Upper lobe of left lung (tissue), 6 donors: ENCODE measurements at places on chromosomes 5 and 9.

DNA sequence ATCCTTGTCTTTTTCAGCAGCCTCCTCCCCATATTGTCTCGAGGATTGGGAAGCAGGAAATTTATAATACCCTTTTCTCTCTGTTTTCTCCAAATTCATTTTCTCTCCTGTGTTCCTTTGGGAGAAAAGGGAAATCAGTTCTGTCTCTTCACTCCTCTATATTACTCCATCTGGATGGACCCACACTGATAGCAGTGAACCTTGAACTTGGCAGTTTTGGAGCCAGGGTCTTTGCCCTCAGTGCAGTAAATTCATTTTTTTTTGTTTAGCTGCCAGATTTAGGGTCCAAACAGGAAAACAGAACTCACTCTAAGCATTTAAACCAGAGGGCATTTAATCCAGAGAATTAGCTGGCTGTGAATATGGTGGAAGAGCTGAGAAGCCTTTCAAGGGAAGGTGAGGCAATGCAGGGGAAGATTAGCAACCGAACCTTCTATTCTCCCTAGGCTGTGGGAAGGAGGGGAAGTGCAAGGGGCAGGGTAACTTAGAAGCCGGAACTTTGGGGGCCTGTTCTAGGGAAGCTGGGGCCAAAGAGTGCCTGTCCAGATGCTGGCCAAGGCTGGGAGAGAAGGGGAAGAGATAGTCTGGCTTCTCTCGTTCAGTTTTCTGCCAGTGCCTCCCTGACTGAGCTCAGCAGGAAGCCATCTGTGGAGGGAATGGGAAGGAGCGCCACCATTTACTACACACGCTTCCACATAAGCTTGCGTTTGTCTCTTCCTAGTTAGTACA is 16.3 kb upstream of the NPR2 start:
- DNase-seq: no peak
- H3K27me3 ChIP-seq: no peaks in the 10 kb centered on the region
- H3K4me1 ChIP-seq: peaks cover 20% of the 10 kb centered on the region
- no peak overlapping the region for H3K27ac ChIP-seq

GRCh38 chr5:145467446-145467845 is 367.7 kb downstream of the PRELID2 start:
- no peak for DNase-seq
- H3K27ac ChIP-seq: no peak overlapping the region
- H3K4me3 ChIP-seq: no peak overlapping the region

- H3K27me3 ChIP-seq: no peaks in the 10 kb centered on the region
- DNase-seq: no peak
Observed at GRCh38 chr5:161269125-161269524, 277.4 kb downstream of the GABRB2 start.

DNA sequence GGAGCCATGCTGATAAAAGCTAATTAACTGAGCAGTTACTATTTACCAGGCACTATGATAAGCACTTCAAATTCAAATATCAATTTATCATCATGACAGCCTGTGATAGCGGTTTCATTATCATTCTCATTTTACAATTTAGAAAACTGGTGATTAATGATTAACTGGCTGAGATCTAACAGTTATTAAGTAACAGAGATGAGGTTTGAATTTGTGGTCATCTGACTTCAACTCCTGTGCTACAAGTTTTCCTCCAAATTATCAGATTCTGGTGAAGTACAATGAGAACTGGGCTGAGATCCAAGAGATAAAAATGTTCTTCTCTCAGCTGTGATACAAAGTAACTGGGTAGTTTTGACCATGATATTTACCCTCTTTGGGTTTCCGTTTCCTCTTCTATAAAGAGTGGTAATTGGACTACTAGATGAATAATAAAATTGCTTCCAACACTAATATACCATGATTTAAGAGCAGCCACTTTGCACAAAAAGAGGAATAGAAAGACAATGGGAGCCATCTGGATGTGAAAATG is 74.5 kb upstream of the CCNG1 start:
- no peak for DNase-seq
- H3K36me3 ChIP-seq: no peaks in the 10 kb centered on the region
- no peaks in the 10 kb centered on the region for H3K27me3 ChIP-seq
- H3K4me1 ChIP-seq: no peaks in the 10 kb centered on the region
- no peak overlapping the region for H3K4me3 ChIP-seq

DNA sequence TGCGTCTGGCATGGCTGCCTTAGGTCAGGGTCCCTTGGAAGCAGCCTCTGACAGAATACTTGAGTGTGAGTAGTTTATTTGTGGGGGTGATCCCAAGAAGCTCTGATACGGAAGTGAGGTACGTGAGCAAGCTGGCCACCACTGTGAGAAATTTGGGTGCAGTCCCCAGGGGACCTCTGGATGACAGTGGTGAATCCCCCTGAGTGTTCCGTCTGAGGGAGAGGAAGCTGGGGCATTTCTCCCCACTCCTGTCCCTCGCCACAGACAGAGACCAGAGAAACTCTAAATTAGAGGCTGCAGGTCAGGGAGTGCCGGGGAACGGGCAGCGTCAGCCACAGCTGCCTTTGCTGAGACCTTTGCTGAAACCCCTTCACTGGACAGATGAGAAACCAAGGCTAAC is 155.9 kb upstream of the COL5A1 start:
- no peak for DNase-seq
- H3K27ac ChIP-seq: no peak overlapping the region
- H3K4me1 ChIP-seq: no peaks in the 10 kb centered on the region
- no peaks in the 10 kb centered on the region for H3K27me3 ChIP-seq
- no peak overlapping the region for H3K4me3 ChIP-seq

GRCh38 chr5:139458580-139459407 is 3.7 kb downstream of the ECSCR start:
- peak; percentile 69 for DNase-seq
- no peaks in the 10 kb centered on the region for H3K36me3 ChIP-seq
- no peak overlapping the region for H3K4me3 ChIP-seq
- H3K27ac ChIP-seq: peak overlapping the region; percentile 80
- no peaks in the 10 kb centered on the region for H3K27me3 ChIP-seq
- H3K4me1 ChIP-seq: peaks cover 18% of the 10 kb centered on the region

DNA sequence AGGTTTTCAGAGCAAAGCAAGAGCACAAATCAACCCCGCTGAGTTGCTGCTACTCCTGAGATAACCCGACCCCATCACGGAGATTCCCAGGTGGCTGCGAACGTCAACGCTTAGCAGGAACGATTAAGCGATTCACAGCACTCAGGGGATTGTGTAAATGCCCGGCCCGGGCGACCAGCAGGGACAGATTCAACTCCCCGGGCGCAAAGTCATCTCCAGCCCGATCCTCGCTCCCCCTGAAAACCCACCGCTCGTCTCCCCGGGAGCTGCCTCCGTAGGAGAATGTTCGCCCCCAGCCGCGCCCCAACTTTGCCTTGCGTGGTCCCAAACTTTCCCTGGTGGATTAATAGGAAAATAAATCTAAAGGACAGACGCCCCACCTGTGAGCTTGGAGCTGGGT is 685 bp downstream of the SLC24A2 start:
- H3K4me3 ChIP-seq: no peak overlapping the region
- H3K36me3 ChIP-seq: no peaks in the 10 kb centered on the region
- peaks cover 8% of the 10 kb centered on the region for H3K27me3 ChIP-seq
- peaks cover 14% of the 10 kb centered on the region for H3K4me1 ChIP-seq

DNA sequence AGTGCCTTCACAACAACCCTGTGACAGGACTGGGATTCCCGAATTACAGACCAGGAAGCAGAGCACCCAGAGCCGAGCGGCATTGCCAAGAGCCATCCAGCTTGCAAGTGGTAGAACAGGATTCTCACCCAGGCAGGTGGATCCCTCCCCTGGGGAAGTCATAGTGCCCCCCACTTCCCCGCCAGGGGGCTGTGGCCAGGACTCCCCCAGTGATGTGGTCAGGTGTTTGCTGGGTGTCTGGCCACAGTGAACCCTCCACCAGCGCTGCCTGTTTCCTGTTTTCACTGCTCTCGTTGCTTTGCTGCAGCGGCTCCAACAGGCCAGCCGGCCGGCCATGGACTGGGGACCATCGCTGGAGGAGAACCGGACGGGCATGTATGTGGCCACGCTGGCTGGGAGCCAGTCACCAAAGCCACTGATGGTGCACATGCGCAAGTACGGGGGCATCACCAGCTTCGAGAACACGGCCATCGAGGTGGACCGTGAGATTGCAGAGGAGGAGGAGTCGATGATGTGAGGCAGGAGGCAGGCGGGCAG is 19.3 kb downstream of the SLC6A7 start:
- no peaks in the 10 kb centered on the region for H3K27me3 ChIP-seq
- H3K27ac ChIP-seq: no peak overlapping the region
- no peaks in the 10 kb centered on the region for H3K4me1 ChIP-seq
- H3K4me3 ChIP-seq: no peak overlapping the region

DNA sequence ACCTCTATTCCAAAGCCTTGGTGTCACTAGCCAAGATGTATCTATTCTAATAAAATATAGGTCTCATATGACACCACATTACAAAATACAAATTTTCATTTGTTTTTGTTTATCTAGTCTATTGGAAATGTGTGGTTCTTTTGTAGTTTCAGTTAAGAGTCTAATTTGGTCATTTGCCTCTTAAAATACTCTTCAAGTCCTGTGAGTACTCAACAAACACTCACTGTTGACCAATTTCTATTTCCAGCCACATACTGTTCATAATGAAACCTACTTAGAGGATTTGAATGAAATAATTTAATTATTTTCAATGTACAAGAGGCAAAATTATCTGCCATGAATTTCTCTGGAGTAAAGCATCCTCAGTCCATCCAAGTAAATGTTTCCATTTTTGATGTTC is 40.6 kb downstream of the SLC1A3 start:
- DNase-seq: no peak
- H3K27me3 ChIP-seq: no peaks in the 10 kb centered on the region
- H3K4me3 ChIP-seq: no peak overlapping the region
- H3K27ac ChIP-seq: no peak overlapping the region
- H3K36me3 ChIP-seq: no peaks in the 10 kb centered on the region
- H3K4me1 ChIP-seq: no peaks in the 10 kb centered on the region

DNA sequence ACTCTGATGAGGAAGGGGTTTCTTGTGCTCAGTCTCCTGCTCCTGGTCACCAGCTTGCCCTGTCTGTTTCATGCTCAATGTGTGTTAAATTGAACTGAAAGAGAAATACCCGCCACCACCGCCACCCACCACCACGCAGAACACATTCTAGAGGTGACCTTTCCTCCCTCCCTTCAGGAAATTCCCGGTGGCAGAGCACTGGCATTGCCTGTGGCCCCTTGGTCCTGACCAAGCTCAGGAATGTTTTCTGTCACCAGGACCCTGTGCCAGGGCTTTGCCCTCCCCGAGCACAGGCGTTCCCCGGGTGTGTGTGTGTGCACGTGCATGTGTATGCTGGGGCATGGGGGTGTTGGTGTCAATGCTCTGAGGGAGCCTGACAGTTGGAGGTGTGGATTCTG is 10.2 kb upstream of the SLC25A51 start:
- DNase-seq: no peak
- no peaks in the 10 kb centered on the region for H3K27me3 ChIP-seq
- H3K4me3 ChIP-seq: no peak overlapping the region

DNA sequence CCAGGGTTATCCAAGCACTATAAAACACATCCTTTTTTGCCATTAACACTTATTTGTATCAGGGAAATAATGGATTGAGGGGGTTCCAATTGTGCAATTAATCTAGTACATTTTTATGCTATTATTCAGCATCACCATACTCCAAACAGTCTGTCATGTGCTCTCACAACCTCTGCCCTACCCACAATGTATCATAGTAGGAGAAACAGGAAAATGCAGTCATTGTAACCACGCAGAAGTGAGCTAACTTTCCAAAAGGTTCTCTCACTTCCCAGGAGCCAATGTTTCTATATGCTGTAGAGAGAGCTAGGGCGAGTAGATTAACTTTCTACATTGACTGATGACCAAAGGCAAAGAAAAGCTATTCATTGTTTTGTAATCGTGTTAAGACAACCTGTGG is 29.8 kb downstream of the DAB2 start:
- peak overlapping the region; percentile 55 for H3K27ac ChIP-seq
- H3K36me3 ChIP-seq: peaks cover 4% of the 10 kb centered on the region
- peaks cover 17% of the 10 kb centered on the region for H3K4me1 ChIP-seq

GRCh38 chr5:150542933-150543445 is 35.1 kb downstream of the NDST1 start:
- peak overlapping the region; percentile 79 for H3K27ac ChIP-seq
- no peaks in the 10 kb centered on the region for H3K27me3 ChIP-seq
- DNase-seq: no peak
- peaks cover 69% of the 10 kb centered on the region for H3K36me3 ChIP-seq
- no peak overlapping the region for H3K4me3 ChIP-seq

DNA sequence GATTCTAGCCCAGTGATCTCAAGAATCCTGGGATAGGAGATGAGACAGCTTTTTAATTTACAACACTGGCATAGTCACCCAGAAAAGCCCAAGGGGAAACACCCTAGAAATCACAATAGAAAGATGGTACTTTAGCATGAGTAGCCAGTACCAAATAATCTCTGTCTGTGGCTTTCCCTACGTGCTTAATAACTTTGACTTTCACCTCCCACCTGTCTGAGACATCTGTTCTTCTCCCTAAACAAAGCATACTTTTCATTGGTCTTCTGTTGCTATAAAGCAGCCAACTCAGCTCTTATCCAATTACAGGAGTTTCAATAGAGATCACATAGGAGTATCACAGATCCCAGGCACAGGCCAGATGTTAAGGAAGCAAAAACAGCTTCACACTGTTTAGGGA is 10.4 kb downstream of the MARCHF3 start:
- H3K27me3 ChIP-seq: no peaks in the 10 kb centered on the region
- no peaks in the 10 kb centered on the region for H3K36me3 ChIP-seq
- DNase-seq: no peak

GRCh38 chr9:17802249-17802857 is 223.5 kb downstream of the SH3GL2 start:
- no peak overlapping the region for H3K27ac ChIP-seq
- no peak overlapping the region for H3K4me3 ChIP-seq
- no peaks in the 10 kb centered on the region for H3K36me3 ChIP-seq
- no peaks in the 10 kb centered on the region for H3K4me1 ChIP-seq
- no peaks in the 10 kb centered on the region for H3K27me3 ChIP-seq
- DNase-seq: no peak

- H3K4me3 ChIP-seq: no peak overlapping the region
- no peaks in the 10 kb centered on the region for H3K4me1 ChIP-seq
- H3K27ac ChIP-seq: no peak overlapping the region
- no peak for DNase-seq
Observed at GRCh38 chr5:41735213-41735612, 135.0 kb downstream of the OXCT1 start.

- H3K27ac ChIP-seq: peak overlapping the region; percentile 80
- peaks cover 10% of the 10 kb centered on the region for H3K4me1 ChIP-seq
- H3K4me3 ChIP-seq: peak overlapping the region; percentile 95
Observed at GRCh38 chr9:128160603-128160987, 530 bp downstream of the BBLN start.

DNA sequence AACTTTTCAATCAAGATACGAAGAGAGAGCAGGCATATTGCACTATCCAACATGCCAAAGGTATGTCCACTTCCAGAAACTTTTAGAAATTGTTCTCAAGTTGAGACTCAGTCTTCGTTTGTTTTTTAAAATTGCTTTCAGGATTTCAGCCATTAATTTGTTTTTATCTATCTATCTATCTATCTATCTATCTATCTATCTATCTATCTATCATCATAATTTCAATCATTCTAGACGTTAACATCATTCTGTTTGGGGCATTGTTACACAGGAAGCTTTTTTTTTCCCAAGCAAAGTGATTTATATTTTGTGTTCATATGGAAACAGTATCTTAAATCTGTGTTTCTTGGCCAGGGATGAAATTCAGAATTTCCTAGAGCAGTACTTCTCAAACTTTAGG is 7.6 kb downstream of the ERAP2 start:
- DNase-seq: no peak
- H3K36me3 ChIP-seq: peaks cover 5% of the 10 kb centered on the region
- peaks cover 34% of the 10 kb centered on the region for H3K4me1 ChIP-seq
- no peaks in the 10 kb centered on the region for H3K27me3 ChIP-seq
- H3K4me3 ChIP-seq: no peak overlapping the region
- no peak overlapping the region for H3K27ac ChIP-seq

GRCh38 chr5:73388740-73389139 is 59.8 kb downstream of the FOXD1 start:
- H3K4me3 ChIP-seq: no peak overlapping the region
- no peak overlapping the region for H3K27ac ChIP-seq
- no peaks in the 10 kb centered on the region for H3K36me3 ChIP-seq
